Stimulated activated CD8-positive, alpha-beta memory T cell treated with anti-CD3 and anti-CD28 coated beads, Interleukin-7, amount 100 ng/mL, for 24 hours (primary cell): ENCODE measurements at places on chromosomes 12 and 14.

- no peak for DNase-seq
These were observed 87.3 kb downstream of the PHLDA1 start for GRCh38 chr12:75944097-75944904.

- no peak for DNase-seq
These were observed 347.7 kb upstream of the FLRT2 start for GRCh38 chr14:85182282-85182681.

GRCh38 chr14:22545842-22546721 lies 42.9 kb downstream of the DAD1 start:
- DNase-seq: no peak

- no peak for DNase-seq
These were observed at the start of gene BDKRB2 for GRCh38 chr14:96204151-96205058. Gene BDKRB2, plus strand, starts transcription at chr14:96204839. Its CDS starts 32,269 bp downstream, at chr14:96237108.

GRCh38 chr12:82659343-82660207 lies 27.1 kb upstream of the TMTC2 start:
- no peak for DNase-seq
